Fibroblast of skin of right quadriceps (primary cell): ENCODE measurements at places on chromosomes 1 and 21.
A peak's percentile ranks its signal among the peaks of the same experiment; 100 is the strongest.

- DNase-seq: peak; percentile 38
These were observed 607 bp upstream of the LGR6 start for GRCh38 chr1:202192770-202193613.

- DNase-seq: peak; percentile 62
These were observed 25.5 kb downstream of the CAPN9 start for GRCh38 chr1:230772457-230773395.

GRCh38 chr1:206855859-206856258 lies 9.6 kb upstream of the IL20 start:
- no peak for DNase-seq

- no peak for DNase-seq
These were observed 19.3 kb downstream of the DOP1B start for GRCh38 chr21:36175771-36176565.

- no peak for DNase-seq
These were observed 19.1 kb upstream of the SRSF10 start for GRCh38 chr1:23999156-23999671.

GRCh38 chr1:13605159-13605558 lies 21.5 kb downstream of the PDPN start:
- DNase-seq: peak; percentile 70

DNA sequence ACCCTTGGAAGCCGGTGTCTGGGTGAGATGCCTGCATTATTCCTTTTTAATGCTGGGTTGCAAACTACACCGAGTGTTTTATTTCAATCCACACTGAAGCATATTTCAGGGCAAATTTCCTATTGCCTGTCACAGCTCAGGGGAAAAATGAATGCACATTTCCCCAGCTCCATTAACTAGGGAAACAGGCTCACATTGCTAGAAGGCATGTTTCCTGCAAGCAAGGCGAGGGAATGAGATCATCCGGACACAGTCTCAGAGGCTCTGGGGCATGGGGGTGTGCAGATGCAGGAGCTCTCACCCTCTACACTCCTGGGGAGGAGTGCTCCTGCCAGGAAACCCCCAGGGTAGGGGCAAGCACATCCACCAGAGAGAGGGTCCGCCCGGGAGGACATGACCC lies 24.6 kb downstream of the SYT2 start:
- no peak for DNase-seq

- no peak for DNase-seq
These were observed 493.5 kb downstream of the SETD4 start for GRCh38 chr21:35566874-35567273.

- DNase-seq: no peak
These were observed 7.6 kb downstream of the DENND2D start for GRCh38 chr1:111192658-111193519.

GRCh38 chr1:200290010-200290685 lies 119.7 kb downstream of the ZNF281 start:
- no peak for DNase-seq

GRCh38 chr1:23784846-23785245 lies 6.1 kb upstream of the LYPLA2 start:
- DNase-seq: no peak

DNA sequence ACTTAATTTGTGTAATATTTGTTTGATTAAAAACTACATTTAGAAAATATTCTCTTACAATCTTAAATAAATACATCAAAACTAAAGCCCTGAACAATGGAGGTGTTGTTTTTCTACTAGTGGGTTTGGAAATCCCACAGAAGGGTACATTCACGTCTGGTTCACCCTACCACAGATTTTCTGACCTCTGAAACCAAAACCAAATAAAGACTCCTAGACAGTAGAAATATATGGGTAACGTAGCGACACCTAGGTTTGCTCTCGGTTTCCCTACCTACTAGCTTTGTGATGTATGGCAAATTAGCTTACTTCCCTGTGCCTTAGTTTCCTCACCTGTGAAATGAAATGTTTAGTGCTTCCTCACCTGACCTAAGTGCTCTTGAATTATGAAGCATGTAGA lies 312.6 kb downstream of the DPYD start:
- no peak for DNase-seq

DNA sequence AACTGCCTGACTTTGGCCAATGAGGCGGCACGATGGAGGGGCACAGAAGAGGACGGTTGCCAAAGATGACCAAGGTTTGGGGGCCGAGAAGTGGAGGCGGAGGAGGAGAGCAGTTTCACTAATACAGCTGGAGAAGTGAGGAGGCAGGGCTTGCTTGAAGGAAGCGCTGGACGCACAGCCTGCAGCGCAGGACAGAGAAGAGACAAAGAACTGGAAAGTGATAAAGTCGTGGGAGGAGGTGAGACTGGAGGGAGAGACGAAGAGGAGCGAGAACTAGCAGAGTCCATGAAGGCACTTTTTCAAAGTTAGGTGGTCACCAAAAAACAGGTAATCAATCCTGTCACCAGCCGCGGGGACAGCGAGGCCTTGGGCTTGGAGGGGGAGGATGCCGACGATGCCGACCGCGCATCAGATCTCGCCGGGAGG lies 771 bp downstream of the PACC1 start:
- no peak for DNase-seq
